ENCODE measurements at places on chromosomes 13 and 19.

GRCh38 chr19:44752123-44752815, 3.8 kb downstream of the BCL3 start:
- no peak for DNase-seq

GRCh38 chr13:112903606-112904195, 65.3 kb upstream of the MCF2L start:
- no peak for DNase-seq

DNA sequence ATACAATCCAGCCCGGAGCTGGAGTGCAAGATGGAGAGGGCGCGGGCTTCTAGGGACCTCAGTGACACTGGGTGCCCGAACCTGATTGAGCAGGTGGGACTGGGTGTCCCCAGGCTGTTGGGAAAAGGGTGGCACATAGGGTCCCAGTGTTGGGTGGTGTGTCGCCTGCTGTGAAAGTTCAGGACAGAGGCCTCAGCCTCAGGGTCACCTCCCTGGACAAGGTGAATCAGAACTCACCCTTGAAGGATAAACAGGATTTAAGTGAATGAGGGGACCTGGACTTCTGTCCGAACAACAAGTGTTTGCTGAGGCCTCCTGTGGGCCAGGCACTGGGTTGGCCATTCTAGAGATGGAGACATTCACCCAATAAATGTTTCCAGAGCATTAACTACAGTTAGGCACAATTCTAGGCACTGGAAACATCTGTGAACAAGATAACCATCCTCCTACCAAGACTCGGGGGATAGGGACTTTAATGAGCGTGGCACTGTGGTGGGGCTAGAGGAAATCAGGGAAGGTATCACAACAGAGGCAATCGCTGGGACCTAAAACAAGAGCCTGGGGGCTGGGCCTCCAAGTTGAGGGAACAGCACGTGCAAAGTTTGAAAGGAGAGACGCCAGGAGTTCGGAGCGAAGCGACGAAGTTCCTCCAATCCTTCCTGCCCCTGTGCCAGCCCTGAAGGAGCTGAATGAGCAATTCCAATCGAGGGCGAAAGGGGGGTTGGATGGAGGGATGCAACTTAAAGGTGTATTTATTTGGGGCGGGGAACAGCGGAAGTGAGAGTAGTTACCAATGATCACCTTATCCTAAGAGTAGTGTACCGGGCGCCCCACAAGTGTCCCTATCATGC, 921 bp upstream of the POLD1 start:
- DNase-seq = no peak

GRCh38 chr19:12647047-12647446, 19.5 kb downstream of the MAN2B1 start:
- DNase-seq = peak; percentile 2

DNA sequence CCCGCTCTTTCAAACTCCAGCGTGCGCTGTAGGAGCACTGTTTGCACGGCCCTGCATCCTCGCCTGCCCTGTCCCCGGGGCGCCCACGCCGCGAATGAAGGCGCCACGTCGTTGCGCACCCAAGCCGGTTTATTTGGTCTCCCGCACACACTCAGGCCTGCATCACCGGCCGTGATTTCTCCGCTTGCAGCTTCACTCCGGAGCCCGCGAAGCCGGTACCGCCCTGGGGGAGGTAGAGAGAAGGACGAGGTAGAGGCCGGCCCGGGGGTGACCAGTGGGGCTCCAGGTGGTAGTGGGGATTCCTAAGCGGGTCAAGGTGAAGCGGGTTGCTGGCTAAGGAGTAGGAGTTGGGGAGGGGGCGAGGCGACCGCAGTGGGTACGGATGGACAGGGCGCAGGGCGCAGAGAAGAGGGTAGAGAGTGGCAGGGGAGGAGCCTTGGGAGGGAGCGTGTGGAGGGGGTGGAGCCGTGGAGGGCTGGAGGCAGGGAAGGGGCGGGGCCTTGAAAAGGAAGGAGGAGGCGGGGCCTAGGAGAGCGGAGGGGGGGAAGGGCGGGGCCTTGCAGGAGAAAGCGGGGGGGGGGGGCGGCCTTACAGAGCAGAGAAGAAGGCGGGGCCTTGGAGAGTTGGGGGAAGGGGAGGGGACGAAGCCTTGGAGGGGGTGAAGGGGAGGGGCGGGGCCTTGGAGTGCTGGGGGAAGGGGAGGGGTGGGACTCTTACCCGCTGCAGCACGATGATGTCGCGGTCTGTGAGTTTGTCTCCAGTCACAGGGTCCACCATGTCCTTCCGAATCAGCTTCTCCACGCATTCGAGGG, 24.6 kb downstream of the NOSIP start:
- peak; percentile 71 for DNase-seq

- DNase-seq = no peak
These were observed 16.2 kb downstream of the LAIR2 start for GRCh38 chr19:54518844-54519243.

DNA sequence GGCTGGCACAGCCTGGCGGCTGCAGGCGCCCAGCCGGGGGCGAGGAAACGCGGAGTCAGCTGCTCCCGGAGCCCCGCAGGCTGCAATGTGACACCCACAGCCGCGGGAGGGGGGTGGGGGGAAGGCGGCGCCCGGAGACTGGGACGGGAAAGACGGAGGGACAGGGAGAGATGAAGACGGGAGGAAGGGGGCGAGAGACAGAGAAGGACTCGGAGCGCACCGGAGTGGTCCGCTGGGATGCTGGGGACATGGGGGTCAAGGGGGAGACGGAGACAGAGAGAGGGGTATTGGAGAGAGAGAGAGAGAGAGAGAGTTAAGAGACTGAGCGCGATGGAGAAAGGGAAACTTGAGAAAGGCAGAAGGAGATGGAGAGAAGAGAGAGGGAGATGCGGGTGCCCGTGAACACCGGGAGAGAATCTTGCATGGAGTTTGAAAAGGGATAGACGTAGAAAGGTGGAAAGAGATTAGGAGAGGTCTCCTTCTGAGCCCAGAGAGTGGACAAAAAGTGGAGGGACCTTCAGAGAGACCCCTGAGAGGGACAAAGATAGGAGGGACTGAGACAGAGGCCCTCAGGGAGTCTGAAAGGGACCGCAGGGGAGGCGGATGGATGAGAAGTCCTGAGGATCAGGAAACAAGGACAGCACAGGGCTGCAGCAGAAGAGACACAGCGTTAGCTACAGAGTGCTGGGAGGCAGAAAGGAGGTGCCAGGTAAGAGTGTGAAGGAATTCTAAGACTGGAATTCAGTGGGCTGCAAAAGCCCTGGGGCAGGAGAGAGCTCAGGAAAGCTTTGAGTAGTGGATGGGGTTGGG, 1.0 kb downstream of the SCN1B start:
- peak; percentile 76 for DNase-seq

- peak; percentile 89 for DNase-seq
These were observed 9.8 kb upstream of the DPF1 start for GRCh38 chr19:38233740-38234251.

DNA sequence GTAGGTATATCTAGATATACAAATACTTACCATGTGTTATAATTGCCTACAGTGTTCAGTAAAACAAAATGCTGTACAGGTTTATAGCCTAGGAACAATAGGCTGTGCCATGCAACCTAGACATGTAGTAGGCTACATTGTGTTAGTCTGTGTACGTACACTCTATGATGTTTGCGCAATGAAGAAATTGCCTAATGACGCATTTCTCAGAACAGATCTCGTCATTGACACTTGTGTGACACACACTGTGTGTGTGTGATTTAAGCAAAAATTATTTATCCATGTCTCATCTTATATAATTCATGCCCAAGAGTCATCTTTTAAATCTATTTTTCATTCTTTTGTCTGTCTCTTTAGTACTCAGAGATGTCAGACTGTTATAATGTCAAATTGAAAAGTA, 1888.8 kb upstream of the PCDH20 start:
- DNase-seq = no peak

DNA sequence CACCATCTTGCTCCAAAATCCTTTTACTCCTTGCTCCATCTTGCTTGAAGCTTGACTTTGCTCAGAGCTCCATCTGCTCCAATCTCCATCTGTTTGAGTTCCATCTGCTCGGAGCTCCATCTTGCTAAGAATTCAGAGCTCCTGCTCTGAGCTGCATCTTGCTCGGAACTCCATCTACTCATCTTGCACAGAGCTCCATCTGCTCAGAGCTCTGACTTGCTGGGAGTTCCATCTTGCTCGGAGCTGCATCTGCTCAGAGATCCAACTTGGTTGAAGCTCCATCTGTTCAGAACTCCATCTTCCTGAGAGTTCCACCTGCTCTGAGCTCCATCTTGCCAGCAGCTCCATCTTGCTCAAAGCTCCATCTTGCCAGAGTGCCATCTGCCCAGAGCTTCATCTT, 80.6 kb upstream of the ZNF98 start:
- no peak for DNase-seq

- no peak for DNase-seq
These were observed 8.3 kb downstream of the LGI4 start for GRCh38 chr19:35126624-35126959.

DNA sequence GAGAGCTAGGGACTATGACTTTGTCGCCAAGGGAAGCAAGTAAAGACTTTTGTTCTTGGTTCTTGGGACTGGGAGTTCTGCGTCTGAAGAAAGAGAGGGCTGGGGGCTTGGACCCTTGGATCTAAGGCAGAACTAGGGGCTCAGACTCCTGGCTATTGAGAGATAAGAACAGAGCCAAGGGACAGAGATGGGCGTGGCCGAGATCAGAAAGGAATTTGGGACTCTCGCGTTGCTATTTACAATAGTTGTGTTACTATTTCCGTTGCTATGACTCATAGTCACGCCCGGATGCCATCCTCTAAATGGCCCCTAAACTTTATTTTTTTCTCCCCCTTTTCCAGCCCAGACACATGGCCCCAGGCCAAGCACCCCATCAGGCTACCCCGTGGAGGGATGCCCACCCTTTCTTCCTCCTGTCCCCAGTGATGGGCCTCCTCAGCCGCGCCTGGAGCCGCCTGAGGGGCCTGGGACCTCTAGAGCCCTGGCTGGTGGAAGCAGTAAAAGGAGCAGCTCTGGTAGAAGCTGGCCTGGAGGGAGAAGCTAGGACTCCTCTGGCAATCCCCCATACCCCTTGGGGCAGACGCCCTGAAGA, 759 bp downstream of the PPP1R15A start:
- peak; percentile 88 for DNase-seq

DNA sequence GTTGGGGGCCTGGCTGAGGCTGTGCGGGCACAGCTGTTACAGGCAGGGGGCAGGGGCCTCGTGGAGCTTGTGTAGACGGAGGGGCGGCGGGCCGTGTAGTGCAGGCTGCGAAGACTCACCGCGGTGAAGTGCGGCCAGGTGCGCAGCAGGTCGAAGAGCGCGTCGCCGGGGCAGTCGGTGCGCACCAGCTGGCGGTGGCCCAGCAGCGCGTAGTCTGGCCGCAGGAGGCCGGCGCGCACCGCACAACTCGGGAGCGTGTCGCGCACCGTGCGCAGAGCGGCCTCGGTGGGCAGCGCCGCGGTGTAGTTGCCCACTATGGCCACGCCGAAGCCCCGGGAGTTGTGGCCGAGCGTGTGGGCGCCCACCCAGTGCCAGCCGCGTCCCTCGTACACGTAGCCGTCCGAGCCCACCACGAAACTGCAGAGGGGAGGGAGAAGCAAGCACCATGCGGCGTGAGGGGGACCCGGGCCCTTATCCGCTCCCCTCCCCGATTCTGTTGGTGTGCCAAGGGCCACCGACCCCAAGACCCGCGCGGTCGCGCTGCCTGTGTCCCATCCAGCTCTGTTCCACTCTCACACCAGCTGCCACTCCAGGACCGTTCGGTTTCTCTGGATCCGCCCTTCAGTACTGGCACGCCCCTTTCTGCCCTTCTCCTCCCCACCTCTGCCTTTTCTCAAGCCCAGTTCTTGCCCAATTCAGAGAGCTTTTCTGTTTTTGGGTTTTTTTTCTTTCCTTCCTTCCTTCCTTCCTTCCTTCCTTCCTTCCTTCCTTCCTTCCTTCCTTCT, 5.4 kb upstream of the RASAL3 start:
- DNase-seq = peak; percentile 46

DNA sequence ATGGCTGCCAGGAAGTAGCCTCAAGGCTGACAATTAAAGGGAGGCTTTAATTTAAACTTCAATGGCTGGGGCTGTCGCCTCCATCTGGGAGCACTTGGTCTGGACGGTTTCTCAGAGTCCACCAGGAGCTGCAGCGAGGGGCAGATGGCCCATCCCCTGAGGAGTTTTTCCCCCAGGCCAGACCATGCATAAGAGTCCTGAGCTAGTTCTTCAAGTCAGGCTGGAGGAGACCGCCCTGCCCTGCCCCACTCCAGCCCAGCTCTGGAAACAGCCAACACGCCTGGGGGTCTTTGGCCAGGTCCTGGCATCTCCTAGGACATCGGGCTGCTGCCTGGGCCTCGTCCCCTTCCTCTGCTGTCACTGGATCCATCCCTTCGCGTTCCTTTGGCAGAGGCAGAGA, 5.3 kb upstream of the ACTN4 start:
- no peak for DNase-seq

DNA sequence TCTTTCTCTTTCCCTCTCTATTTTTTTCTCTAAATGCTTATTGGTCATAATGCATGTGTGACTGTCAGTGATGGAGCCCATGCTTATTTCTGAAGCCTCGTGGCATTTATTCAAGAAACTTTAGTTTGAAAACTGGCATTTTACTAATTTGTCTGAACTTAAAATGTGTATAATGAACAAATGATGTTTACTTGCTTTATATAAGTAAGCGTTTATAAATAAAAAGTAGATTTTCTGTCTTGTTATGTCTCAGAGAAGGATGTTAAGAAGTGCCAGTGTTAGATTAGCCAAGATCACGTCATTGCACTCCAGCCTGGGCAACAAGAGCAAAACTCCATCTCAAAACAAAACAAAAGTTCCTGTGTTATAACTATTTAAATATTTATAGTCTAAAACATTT, 1568.1 kb downstream of the EFNB2 start:
- DNase-seq = no peak

DNA sequence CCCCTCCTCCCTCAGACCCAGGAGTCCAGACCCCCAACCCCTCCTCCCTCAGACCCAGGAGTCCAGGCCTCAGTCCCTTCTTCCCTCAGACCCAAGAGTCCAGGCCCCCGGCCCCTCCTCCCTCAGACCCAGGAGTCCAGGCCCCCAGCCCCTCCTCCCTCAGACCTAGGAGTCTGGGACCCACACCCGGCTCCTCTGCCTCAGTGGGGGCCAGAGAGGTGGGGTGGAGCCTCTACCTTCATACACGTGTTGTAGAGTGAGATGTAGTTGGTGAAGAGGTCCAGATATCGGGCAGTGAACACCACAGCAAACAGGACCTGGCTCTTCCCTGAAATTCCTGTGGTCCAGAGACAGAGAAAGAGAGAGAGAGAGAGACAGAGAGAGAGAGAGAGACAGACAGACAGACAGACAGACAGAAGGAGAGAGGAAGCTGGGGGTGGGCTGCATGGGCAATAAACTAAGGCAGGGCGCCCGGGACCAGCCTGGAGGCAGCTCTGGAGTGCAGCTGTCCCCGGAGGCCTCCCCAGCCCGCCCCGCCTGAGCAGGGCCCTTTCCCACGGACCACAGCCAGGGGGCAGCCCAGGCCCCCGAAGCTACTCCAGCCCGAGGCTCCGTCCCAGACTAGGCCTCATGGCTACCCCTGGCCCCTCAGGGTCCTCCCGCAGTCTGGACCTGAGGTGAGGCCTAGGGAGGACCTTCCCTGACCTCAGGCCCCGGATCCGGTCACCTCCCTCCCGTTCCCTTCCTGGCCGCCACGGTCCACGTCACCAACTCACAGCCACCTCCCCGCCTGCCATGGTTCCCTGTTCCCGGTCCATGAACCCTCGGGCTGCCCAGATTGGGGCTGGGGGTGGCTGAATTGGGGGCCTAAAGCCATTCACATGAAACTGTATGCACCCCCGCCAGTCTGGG, 907 bp downstream of the KDELR1 start:
- DNase-seq = peak; percentile 82
